ENCODE measurements at places on chromosomes 7 and 10.

DNA sequence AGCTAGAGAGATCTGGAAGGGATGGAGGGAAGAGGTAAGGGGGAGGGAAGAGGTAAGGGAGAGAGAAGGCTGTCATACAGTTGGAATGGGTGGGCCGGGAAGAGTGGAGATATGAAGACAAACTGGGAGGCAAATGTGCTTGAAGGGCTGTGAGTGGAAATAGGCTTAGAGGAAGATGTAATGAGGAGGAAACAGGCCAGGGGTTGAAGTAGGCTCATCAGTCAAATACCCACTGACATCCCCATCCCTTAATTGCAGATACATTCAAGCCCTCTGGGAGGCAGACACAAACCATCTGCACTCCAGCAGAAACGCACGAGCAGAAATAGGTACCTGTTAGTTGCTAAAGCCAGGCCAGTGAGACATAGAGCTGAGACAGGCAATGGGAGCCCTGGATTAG lies 2.1 kb downstream of the SYNPO2L start:
- no peak for DNase-seq

- no peak for DNase-seq
These were observed 54.8 kb downstream of the GPR141 start for GRCh38 chr7:37738321-37738720.

DNA sequence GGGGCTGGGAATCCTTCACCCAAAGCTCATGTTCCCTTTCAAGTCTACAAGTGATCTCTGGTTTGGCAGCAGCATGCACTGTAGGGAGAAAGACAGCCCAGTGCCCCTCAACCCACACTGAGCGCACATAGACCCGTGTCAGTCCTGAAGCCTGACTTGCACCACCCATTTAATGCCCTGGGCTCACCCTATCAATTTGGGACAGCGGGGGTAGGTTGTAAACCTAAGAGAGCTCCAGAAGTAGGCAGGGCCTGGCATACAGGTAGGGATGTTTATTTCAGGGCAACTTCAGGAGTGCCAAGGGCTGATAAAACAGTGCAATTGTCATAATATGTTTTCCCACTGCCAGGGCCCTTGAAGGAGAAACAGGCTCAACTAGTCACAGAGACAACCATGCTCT lies 3.5 kb upstream of the ATP6V0E2 start:
- no peak for DNase-seq

GRCh38 chr7:75571209-75571608 lies 79.1 kb downstream of the SPDYE5 start:
- DNase-seq: no peak

DNA sequence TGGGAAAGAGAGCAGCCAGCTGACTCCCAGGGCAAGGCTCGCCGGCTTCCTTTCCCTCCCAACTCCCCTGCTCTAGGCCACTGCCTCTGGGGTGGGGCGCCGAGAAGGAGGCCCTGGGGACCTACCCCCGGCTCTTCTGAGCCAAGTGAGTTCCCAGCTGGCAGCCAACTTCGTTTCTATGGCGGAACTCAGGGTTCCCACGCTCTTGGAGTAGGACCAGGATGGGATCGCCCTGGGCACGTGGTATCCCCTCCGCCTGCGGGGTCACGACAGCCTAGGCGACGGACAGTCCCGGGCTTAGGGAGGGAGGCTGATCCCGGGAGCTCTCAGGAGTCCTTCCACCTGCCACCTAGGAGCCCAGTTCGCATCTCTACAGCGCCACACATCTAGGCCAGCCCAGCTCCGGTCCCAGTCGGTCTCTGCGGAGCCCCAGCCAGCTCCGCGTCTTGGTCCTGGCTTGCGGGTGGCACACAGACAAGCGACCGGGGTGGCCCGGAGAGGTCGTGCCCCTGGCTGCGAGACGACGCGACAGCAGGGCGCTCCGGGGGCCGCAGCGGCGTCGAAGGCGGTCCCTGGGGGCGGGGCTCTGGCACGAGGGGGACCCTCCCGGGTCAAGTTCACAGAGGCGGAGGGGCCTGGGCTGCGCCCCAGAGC lies 20.5 kb upstream of the GATA3 start:
- DNase-seq: no peak

Data from stimulated activated CD8-positive, alpha-beta memory T cell treated with anti-CD3 and anti-CD28 coated beads, Interleukin-4, amount 100 ng/mL, for 1 hour (primary cell).